B cell (primary cell): ENCODE measurements at places on chromosomes 3 and 15. TPM values are rescaled to one million over a fixed set of nuclear protein-coding genes. Genes with fewer than 3 reads are reported as not detected.

RFT1 gene
- 28.9 and 30.7 TPM in 2 replicates for total RNA-seq

DNA sequence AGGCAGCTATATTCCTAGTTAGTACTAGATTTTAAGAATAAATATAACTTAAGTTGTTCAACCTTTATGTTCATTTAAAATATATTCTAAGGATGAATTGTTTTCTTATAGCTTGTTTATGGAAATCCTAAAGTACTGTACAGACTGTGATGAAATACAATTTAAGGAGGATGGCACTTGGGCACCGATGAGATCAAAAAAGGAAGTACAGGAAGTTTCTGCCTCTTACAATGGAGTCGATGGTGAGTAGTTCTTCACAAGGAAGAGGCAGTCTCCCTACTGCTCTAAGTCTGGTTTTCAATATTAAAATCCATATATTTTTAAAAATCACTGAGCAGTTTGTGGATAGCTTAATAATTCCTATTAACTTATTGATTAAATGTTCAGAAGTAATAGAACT lies 29.6 kb downstream of the CALML4 start:
- no peak for DNase-seq

- no peak for DNase-seq
Observed at GRCh38 chr3:117149584-117149983, 440.0 kb downstream of the TUSC7 start.

LRCH3 gene
- 136 and 145 TPM in 2 replicates for total RNA-seq

DNA sequence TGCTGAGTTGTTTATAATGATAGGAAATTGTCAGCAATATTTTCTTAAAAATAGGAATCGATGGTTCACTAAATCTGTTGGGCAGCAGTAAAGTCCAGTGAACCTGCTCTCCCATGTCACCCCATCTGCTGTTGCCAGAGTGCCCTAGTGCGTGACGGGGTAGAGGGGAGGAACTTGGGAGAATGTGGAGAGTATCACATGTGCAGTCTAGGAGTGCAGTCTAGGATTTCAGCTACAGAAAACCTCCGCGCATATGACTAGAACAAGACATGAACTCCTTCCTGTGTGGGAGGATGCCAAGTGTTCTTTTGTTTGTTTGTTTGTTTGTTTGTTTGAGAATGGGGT lies 74.6 kb upstream of the ACAD9 start:
- no peak for DNase-seq

- DNase-seq = no peak
Observed at GRCh38 chr3:66744986-66745385, 244.2 kb upstream of the LRIG1 start.

DNA sequence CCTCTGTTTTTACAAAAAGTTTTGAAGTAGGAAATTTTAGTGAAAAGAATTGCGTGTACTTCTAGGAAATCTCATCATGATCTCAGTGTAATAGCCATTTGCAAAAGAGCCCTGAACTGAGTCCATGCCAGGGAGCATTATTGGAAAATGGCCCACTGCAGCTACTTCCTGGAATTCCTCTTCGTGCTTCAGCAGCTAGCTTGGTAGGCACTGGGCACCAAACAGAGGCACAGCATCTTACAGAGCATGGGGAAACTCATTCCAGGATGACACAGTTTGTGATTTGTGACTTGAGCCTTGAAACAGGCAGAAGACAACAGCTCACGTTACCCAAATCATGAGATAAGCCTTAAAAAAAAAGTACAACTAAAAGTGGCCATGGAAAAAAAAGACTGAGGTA lies 179.1 kb downstream of the WDR72 start:
- no peak for DNase-seq

ISL2 gene
- total RNA-seq = 0.22 and 0.59 TPM in 2 replicates

DNA sequence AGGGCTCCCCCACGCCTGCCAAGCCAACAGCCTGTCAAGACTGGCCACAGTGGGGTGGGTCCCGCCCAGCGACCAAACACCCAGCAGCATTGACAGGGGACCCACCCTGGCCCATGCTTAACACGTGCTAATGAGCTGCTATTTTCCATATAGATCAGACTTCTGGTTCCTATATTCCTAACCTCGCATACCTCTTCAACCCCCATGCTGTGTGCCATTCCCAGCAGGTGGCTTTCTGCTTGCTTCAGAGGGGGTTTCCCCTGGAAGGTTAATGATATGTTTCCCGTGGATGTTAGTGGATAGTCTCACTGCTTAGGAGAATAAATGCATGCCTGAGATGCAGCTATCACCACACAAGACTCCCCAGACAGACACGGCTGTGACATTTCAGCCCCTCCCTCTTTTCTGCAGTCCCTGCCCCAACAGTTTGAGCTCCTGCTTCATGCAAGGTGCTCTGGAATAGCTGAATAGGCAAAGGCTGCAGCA lies 37.9 kb upstream of the MGLL start:
- no peak for DNase-seq

LEO1 gene
- total RNA-seq = 17.9 and 19.1 TPM in 2 replicates

ARRDC4 gene
- total RNA-seq = 1.1 TPM in 2 replicates

SCN5A gene
- total RNA-seq = 0.20 and 0.36 TPM in 2 replicates

DNA sequence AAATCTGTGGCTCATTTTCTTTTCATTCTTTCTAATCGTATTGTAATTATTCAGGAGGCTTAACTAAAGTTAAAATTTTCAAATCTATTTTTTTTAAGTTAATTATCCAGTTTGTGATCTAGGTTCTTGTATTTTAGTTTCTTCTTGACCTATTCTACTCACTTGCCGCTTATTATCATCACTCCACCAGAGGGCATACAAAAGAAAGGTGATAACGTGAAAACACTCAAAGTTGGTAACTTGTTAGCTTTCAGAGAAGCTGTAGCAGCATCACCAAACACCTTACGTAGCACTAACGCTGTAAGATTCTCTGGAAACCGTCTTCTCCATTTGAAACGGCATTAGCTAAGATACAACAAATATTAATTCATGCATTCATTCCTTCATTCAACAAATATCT lies 4.8 kb downstream of the GNB4 start:
- DNase-seq = peak; percentile 46

DNA sequence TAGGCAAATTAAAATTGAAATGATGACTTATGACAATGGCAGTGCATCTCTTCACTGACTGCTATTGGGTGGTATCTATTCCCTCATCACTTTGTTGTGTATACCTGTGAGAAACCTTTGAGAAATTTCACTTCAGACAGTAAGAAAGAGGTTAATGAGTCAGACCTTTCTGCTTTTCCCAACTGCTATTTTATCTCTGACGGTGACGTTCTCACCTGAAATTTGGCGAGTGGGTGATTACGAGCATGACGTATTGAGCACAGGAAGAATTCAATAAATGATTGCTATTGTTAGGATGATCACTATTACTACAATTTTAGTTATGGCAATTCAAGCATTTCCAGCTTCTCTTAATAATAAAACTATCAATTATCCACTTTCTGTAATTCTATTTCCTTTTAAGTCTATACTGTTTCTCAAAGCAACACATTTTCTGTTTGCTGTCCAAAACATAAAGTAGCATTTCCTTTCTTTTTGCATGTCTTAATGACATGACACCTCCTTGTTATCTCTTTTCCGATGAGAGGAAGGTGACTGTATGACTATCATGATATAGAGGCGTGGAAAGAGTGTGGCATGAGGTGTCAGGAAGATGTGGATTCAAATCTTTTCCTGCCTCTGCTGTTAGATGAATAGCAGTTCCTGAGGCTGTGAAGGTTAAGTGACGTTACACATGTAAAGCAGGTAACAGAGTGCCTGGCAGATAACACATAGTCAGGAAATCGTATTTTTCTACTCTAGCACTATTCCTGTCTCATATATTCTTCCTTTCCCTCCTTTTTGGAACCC lies 504.9 kb upstream of the SEMA6D start:
- no peak for DNase-seq

CSTA gene
- total RNA-seq = not detected in 2 replicates

- DNase-seq = no peak
Observed at GRCh38 chr15:66659384-66659783, 42.7 kb upstream of the SMAD6 start.

- DNase-seq = peak; percentile 72
Observed at GRCh38 chr15:85457392-85457968, 77.1 kb downstream of the AKAP13 start.

DNA sequence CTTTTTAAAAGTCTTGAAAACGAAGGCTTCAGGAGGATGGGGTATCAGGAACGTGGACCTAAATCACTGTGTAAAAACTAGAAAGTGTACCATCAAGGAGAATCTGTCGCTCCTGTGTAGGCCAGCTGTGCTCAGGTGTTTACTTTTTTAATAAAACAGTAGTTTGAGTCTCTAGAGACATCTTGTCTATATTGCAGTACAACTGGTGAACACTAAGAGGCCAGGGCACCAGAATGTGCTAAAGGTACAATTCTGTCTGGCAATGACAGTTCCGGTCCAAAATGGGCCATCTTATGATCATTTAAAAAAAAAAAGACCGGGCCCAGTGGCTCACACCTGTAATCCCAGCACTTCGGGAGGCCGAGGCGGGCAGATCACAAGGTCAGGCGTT lies 61.8 kb upstream of the MCF2L2 start:
- no peak for DNase-seq

- peak; percentile 32 for DNase-seq
Observed at GRCh38 chr3:186208296-186208989, 99.6 kb upstream of the ETV5 start.

DNA sequence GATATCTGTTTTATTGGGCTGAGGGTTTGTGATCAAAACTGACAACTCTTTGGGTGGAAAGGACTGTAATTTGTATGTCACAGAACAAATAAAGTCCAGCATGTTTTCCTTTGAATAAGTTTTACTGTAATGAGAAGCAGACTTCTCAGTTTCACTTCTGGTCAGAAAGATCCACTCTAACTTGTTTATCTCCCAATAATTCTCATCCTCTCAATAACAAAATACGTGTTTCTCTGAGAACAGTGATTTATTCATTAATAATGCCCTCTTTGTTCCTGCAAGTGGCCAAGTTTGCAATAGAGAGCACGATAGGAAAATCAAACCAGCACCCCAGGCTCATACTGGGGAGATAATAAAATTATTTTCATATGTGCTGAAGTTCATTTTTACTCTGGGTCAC lies 190.6 kb downstream of the CNTN3 start:
- no peak for DNase-seq

HESX1 gene
- 0.39 and 0.90 TPM in 2 replicates for total RNA-seq

KIF9 gene
- total RNA-seq = 1.3 and 3.0 TPM in 2 replicates

NR2E3 gene
- not detected in 2 replicates for total RNA-seq

DNA sequence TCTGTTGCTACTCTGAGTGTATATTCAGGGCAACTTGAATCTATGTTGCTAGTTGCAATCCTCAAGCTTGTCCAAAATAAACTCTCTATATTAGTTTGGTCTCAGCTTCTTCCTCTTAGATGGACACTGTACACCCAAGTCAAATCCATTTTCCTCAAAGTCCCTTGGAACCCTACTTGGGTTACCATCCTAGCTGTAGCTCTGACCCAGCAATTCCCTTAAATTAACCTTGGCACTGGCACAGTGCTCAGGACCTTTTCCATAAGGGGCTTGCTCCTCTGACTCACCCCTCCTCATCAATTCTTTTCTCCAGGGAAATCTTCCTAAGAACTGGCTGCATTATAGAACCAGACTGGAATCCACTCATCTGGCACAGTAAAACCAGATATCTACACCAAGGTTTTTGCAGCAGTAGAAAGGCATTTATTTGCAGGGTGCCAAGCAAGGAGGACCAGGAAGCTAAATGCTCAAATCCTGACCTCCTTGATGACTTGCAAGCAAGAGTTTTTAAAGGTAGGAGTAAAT lies 44.9 kb upstream of the B3GALNT1 start:
- no peak for DNase-seq

UBAP1L gene
- 18.4 and 19.9 TPM in 2 replicates for total RNA-seq

DNA sequence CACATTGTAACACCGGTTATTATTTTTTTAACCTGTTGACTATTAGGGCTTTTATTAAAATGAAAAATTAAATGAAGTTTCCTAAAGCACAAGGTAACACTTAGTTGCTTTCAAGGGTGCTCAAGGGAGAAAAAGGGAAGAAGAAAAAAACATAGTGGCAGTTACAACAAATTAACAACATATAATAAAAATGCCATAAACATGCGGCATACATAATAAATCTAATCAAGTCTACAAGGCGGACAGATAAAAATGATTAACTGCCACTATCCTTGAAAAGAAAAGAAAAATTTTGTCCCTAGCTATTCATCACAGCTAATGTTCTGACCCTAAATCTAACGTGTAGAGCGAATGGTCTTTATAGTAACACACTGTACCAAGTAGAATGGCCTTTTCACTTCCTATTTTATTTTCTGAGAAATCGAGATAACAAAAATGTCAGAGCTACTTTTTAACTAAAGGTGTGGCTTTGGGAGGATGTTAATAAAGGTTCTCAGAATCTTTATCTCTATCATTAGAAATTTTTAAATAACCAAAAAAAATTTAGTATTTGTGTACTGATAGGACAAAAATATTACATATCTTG lies 194.9 kb downstream of the FOXP1 start:
- DNase-seq = peak; percentile 67

- no peak for DNase-seq
Observed at GRCh38 chr3:123661973-123662372, 77.1 kb upstream of the HACD2 start.

DNA sequence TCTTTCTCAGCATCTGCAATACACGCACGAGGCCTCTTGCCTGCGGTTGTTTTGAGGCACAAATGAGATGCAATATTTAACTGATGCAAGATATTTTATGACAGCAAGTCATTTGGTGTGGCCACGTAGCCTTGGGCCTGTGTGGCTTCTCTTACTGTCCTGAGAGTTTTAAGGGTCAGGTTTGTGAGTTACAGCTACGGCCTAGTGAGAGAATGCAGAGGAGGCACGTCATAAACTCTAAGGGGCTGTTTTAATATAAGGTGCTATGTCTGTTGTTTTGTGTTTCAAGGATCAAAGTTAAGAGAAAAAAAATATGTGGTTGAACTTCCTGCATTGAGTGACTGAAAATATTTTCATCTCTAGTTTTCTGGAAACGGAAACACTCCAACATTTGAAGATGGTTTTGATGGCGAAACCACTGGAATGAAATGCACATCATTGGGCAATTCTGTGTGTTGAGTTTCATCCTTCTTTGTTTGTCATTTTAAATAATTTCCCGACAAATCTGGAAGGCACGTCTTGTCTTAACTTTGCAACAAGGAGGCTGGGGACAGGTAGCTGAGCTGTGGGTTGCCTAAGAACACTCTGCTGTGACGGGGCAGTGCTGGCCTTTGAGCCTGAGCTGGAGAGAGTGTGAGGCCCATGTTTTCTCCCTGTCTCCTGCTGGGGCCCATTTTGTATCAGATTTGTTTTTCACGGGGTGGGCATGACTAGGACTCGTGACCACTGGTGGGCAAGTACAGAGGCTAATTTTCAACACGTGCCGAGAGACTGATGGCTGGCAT lies 5.1 kb downstream of the APBA2 start:
- no peak for DNase-seq
